Left ventricle myocardium superior (tissue), 1 donor: ENCODE measurements at places on chromosomes 13 and 19. TPM values are rescaled to one million over a fixed set of nuclear protein-coding genes. Genes with fewer than 3 reads are reported as not detected.

GRCh38 chr13:112781881-112782361 lies 92.1 kb downstream of the ATP11A start:
- peak; percentile 80 for DNase-seq

GRCh38 chr13:112333756-112334543 lies 42.2 kb upstream of the SPACA7 start:
- DNase-seq, result no peak

Gene MISP3
- 6.8 TPM for total RNA-seq

GRCh38 chr19:3961007-3961406 lies 9.9 kb downstream of the DAPK3 start:
- DNase-seq, result no peak

GRCh38 chr13:95100525-95101433 lies 200.5 kb downstream of the ABCC4 start:
- DNase-seq, result no peak

DNA sequence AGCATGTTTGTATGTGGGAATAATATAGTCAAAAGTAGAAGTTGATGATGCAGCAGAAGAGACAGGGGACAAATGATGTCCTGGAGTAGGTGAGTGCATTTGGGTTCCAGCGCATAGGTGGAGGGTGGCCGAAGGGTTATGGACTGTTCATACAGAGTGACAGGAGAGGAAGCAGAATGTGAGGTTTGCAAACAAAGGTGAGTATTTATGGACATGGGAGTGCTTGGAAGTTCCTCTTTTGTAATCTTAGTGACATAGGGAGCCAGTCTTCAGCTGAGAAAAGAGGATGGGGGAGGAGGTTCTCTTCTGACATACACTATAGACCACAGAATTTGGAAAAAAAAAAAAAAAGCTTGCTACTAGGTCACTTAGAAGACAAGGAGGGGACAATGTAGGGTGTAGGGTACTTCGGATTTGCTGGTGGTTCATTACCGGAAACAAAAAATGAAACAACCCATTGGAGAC lies 331.6 kb downstream of the DLEU7 start:
- no peak for DNase-seq

DNA sequence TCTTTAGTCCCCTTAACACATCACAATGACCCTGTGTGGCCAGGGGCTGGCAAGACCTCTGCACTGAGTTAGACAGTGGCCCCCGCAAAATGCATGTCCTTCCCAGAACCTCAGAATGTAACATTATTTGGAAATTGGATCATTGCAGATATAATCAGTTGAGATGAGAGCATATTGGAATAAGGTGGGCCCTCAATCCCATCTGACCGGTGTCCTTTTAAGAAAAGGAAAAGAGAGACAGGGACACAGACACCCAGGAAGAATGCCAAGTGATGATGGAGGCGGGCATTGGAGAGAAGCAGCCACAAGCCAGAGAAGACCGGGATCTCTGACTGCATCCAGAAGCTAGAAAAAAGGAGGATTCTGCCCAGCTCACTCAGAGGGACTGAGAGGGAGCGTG lies 1.8 kb downstream of the FAM187B start:
- DNase-seq, result no peak

DNA sequence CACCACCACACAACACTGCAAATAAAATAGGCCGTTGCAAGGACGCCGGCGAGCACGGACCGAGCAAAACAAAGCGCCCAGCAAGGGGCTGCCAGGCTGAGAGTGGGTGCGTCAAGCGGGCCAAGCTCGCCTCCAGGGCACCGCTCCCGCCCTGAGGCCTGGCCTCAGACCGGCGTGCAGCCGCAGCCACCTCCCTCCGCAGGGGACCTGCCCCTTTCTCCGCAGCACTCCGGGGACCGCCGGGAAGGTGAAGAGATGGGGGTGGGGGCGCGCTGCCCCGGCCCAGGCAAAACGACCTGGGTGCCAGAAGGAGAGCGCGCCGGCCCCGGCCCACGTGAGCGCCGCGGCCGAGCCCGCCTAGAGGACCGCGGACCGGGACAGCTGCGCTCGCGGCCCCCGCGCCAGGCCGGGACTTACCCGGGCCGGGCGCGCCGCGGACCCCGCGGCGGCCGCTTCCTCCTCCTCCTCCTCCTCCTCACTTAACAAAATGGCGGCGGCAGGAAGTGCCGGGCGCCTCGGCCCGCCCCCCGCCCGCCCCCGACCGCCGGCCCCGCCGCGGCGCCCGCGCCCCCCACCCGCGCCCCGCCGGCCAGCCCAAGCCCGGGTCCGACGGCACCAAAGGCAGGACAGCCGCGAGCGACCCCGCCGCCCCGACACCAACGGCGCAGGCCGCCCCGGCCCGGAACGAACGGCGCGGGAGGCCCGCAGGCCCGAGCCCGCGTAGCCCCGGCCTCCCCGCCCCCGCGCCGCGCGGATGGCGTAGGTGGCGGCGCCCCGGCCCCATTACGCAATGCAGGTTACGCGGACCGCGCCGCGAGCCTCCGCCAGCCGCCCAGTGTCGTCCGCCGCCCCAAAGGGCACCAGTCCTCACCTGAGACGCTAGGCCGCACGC lies 674 bp downstream of the BRD4 start:
- DNase-seq, result peak; percentile 76

Gene DNM2
- 201 TPM for total RNA-seq

Gene ZNF30
- total RNA-seq, result 3.7 TPM

DNA sequence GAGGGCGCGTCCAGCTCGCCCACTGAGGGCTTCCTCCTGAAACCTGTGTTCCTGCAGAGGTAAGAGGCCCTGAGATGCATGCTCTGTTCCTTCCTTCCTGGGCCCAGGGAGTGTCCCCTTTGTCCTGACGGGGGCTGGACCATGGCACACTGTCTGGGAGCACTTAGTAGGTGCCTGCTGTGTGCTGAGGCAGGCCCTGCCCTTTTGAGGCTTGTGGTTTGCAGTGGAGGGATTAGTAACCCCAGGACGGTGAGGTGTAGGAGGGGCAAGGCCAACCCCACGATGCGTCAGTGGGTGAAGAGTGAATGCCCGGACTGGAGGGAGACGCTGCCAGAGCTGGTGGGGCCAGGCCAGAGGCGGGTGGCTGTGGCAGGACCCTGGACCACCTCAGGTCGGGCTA lies 11.2 kb upstream of the F2RL3 start:
- DNase-seq, result no peak

GRCh38 chr13:33910255-33910654 lies 92.3 kb downstream of the RFC3 start:
- no peak for DNase-seq

DNA sequence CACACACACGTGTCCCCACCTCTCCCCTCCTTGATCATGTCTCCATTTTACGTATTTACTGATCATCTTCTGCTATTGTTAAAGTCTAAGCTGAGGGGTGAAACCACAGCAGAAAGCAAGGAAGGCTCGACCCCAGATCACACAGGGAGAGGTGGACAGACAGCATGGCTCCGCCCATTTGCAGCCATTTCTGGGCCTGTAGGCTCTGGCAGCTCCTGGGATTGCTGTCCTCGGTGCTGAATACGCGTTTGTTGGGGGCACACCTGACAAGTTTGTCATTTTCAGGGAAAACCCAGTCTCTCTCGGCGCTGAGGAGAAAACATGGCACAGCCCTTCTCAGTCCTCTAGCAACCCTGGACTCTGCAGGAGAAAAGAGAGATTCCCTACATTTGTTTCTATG lies 8.0 kb downstream of the TMEM86B start:
- no peak for DNase-seq

Gene SOHLH2
- not detected for total RNA-seq

DNA sequence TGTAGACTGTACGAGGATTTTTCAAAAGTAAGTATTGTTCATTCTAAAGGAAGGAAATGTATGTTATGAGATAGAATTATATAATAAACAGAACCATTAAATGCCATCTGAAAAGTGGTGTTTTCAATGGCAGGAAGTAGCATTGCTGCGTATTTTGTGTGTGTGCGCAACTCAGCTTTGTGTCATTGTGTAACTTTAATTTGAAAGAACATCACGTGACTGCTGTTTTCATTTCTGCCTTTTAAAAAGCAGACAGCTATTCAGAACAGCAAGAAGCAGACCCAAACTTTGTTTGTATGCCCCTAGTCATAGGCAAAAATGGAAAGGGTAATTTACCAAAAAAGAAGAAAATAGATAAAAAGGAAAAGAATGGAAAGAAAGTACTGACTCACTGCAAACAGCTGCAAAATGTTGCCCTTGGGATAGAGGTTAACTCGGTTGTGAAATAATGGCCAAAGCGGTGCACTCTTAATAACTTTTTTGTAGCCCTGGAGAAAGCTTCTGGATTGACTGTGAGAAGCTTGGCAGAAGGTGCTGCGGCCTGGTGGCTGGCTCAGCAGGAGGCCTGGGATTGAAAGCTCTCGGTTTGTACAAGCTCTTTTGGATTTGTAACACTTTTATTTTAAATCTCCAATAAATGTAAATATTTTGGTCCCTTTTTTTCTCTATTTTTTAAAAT lies 97.3 kb downstream of the GGACT start:
- DNase-seq, result peak; percentile 58

DNA sequence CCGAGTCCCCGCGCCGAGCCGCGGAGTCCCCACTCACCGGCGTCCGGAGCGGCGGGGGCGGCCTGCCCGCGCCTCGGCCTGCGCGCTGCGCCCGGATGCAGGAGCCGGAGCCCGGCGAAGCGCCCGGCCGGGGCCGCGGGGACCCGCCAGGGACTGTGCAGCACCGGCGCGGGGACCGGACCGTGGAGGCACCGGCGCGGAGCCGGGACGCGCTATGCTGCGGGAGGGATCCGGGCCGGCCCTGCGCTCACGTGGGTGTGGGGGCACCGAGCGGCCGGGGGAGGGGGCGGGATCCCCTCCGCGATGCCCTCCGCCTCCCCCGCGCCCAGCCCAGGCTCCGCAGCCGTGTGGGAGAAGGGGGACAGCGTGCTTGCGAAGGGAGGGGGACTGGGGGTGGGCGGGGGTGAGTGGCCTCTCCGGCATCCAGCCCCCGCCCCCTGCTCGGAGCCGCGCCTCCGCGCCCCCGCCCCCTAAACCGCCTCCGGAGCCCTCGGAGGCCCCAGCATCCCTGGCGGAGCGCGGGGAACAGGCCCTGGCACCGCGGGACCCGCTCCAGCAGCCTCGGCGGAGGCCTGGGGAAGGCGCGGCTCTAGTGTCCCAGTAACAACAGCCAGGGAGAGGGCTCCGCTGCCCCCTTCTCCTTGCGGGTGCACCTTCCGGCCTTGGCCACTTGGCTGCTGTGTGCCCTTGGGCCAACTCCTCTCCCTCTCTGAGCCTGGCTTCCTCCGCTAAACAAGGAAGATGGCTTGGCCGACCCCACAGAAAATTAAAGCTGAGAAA lies at the start of gene SLC1A6:
SLC1A6 (minus strand) TSS at position 389 of the 780 bp plus-strand sequence. CDS start 6,954 bp downstream, outside the sequence.
- DNase-seq, result no peak

Gene OR7D2
- total RNA-seq, result 0.07 TPM

- no peak for DNase-seq
Measured at GRCh38 chr13:99282264-99283231, 24.4 kb upstream of the GPR18 start.

Gene FFAR1
- total RNA-seq, result not detected

Gene SLC17A7
- total RNA-seq, result 1.4 TPM

DNA sequence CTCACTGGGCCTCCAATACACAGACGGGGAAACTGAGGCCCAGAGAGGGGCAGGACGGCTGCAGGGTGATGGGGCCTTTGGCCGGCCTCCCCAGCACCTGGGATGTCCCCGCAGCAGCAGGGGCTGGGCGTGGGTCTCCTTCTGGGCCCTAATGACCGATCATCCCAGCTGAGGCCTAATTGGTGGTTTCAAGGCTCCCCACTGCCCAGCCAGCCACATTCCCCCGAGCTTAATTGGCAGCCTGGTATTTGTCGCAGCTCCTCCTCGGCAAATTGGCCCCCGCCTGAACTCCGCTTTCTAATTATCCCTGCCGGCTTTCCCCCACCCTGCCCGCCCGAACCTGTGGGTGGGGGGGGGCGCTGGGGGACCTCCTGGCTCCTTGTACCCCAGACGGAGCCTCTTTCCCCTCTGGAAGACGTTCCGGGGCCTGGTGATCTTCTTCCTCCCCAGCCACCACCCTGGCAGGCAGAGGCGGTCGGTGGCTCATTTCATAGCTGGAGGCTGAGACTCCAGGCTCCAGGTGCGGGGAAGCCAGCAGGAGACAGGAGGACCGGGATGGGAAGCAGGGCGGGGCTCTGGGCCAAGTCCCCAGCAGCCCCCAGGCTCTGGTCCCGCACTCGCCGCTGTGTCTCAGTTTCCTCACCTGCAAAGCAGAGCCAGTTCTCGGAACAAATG lies 27.2 kb upstream of the WDR18 start:
- no peak for DNase-seq

DNA sequence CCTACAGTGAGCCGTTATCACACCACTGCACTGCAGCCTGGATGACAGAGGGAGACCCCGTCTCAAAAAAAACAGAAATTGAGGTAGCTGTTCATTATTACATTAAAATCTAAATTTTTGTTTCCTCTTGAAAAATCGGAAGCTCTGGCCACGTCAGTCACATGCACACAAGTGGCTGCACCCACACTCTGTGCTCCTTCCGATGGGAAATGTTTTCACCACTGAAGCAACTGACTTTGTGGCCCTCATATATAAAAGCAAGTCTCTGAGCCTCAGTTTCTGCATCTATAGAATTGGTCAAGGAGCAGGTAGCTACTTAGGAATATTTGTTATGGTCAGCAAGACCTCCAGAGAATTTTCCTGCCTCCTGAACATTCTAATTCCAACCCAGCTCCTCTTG lies 4.5 kb downstream of the LRRC25 start:
- no peak for DNase-seq

- DNase-seq, result no peak
Measured at GRCh38 chr13:80685942-80686341, 345.0 kb upstream of the SPRY2 start.

DNA sequence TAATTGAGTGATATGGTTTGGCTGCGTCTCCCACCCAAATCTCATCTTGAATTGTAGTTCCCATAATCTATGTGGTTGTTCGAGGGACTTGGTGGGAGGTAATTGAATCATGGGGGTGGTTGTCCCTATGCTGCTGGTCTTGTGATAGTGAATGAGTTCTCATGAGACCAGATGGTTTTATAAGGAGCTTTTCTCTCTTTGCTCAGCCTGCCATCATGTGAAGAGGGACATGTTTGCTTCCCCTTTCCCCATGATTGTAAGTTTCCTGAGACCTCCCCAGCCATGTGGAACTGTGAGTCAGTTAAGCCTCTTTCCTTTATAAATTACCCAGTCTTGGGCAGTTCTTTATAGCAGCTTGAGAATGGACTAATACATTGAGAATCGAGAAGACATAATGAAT lies 480.1 kb downstream of the GPC5 start:
- no peak for DNase-seq

GRCh38 chr13:75651013-75651412 lies 14.9 kb downstream of the LMO7 start:
- DNase-seq, result no peak

- DNase-seq, result peak; percentile 84
Measured at GRCh38 chr19:10686661-10687517, 14.3 kb upstream of the QTRT1 start.

- DNase-seq, result no peak
Measured at GRCh38 chr19:11534948-11535347, 3.7 kb upstream of the CNN1 start.

Gene KIR2DL3
- total RNA-seq, result not detected

DNA sequence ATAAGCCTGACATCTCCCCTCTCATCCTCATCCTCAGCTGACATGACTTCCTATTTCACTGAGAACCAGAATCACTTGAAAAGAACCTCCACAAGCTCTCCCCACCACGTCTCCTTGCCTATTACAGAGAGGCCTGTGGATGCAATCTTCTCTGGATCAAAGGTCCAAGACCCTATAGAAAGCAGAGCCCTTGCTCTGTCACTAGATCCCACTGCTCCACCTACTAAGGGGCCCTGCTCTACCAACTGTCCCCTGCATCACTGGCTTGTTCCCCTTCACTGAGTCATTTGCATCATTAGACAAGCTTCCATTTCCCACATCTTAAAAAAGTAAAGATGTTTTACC lies 40.8 kb downstream of the RCBTB2 start:
- no peak for DNase-seq
